ENCODE measurements at places on chromosomes 13 and 19.

- no peak for DNase-seq
Measured at GRCh38 chr13:84873951-84874350, 925.3 kb downstream of the SLITRK6 start.

DNA sequence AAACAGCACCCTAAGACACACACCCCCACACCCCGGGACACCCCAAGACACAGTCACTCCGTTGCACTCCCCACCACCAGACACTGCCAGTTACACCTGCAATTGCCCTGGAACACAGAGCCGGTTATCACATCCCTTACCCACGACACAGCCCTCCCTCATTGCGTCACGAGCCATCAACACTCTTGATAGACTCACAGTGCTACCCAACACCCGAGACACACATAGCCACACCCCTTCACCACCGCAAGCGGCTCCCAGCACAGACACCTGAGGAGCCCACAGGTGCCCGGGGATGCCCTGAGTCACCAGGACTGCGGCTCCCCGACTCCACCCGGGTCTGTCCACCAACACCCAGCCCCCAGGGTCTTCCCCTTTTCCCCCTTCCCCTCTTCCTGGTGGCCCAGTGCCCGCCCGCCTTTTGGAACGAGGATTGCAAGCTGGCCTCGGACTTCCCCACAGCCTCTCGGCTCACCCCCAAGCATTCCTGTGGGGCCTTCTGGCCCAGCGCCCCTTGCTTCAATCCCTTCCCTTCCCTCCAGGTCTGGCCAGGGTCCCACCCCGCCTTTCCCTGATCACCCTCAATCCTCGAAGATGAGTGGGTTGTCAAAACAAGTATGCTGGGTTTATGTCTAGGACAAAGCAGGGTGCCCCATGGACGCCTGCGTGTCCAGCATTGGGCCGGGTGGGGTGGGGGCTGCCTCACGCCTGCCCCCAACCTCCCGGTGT is 1.7 kb upstream of the PTGER1 start:
- DNase-seq, result peak; percentile 62

DNA sequence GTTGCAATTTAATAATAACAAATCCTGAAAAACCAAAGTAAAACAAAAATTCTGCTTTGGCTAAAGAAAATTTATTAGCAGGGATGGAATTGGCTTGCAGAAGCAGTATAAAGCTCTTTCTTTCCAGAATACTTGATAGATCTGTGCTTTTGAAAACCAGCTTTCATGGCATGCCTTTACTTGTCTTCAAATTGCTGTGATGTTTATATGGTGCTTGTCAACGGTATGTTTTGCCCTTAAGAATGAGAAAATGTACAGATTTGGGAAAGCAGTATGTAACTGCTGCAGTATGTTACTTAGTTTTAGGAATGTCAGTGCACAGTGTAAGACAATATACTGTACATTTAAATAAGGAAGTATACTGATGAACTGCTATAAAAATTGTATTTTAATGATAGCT is 120.8 kb upstream of the PCDH20 start:
- DNase-seq, result no peak

DNA sequence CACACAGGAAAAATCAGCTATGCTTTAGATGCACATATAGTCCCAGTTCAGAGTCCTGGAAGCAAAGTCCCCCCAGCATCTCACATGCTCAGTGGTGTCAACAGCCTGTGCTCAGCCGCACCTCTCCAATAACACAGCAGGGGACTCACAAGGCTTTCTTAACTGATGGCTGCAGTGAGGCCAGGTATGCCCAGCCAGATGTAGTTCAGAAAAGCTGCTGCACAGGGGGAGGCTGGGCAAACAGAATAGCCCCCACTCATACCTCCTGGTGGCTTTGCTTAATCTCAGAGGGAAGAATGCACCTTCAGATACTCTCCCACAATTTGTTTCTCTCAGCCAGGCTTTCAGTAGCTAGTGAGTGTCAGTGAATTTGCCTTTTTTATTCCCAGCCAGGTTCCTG is 33.4 kb downstream of the FAM124A start:
- DNase-seq, result peak; percentile 36

DNA sequence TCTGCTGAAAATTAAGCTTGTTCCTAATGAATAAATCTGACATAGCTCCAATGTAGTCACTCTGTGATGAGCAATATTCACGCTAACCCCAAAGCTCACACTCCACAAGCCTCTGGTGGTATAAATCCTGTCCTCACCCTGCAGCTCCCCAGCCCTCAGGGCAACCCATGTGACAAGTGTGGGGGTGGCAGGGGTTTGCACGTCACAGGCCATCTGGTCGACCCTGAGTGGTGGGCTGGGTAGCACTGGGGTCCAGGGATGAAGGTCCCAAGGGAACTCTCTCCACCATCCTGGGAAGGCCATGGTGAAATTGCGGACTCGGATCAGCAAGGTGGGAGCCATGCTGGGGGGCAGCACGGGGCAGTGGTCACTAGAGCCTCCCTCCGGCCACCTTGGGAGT is 100.0 kb upstream of the SOX1 start:
- no peak for DNase-seq

DNA sequence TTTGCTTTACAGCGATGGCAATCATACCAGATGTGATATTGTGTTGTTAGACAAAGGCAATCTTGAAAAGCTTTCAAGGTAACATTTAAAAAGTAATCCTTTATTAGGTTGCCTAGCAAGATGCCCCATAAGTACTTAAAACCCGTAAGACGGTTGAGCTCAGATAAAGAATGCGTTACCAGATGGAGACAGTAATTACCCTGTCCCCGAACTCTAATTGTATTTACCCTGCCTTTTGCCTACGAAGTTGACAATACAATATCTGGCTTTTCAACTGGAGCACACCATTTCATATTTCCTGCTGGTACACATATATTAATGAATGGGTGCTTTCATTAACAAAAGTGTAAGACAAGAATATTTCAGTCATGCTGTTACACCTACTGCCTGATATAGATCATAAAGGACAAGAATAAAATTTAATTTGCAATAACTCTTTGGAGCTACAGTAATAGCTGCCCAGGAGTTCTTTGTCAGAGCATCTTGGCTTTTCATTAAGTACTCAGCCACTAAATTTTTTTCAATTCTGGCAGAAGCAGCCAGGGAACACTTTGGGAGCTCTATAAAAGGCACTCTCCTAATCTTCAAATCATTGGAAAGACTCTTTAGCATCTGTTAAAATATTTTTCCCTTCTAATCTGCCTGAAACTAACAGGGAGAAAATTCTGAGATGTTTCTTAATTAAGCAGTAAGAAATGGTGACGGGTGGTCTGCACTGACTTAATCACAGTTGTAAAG is 63.8 kb downstream of the DCT start:
- no peak for DNase-seq

DNA sequence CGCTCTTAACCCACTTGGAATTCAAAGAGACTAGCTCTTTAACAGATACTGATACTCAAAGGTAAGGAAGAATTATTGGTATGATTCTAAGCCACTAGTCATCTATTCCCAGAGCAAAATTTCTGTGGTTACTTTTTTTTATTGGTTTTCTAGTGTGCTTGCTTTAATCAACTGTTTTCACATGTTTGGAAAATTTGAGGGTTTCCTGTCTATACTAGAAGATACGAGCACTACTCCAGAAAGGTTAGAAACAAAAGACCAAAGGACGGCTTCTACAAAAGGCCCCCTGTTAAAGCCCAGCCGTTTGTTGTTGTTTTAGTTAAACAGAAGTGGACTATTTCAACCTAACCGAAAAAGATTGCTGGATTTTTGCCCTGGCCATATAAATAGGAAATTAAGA is 18.5 kb upstream of the LPAR6 start:
- no peak for DNase-seq

DNA sequence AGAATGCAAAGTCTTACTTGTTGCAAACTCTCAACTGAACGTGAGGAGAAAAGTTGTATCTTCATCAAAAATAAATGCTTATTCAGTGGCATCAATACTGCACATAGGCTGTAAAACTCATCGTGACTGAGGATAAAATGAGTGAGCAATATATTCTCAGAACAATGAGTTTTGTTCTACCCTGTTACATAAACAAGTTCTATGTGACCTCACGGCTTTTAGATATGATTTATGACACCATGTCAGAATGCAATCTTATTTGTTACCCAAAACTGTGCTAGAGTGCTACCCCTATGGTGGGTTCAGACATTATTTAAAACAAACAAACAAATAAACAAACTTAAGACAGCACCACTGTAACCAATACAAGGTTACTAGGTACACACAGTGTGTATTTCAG is 55.4 kb downstream of the FOXO1 start:
- no peak for DNase-seq

DNA sequence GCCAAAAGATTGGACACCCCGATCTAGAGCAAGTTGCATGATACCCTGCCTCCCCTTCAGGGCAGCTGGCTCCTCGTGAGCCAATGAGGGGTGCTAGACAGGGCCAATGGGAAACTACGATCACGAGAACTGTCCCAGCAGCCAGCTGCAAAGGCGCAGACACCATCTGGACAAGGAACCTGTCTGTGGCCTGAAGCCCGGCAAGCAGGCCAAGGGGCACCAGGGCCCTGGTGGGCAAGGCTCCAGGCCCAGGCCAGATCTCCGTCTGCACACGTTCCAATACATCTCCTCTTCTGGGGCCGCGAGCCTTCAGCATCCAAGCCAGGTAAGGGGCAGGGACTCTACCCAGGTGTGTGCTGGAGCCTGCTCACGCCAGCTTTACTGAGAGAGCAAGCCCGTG is 20.2 kb downstream of the MED26 start:
- DNase-seq, result no peak

DNA sequence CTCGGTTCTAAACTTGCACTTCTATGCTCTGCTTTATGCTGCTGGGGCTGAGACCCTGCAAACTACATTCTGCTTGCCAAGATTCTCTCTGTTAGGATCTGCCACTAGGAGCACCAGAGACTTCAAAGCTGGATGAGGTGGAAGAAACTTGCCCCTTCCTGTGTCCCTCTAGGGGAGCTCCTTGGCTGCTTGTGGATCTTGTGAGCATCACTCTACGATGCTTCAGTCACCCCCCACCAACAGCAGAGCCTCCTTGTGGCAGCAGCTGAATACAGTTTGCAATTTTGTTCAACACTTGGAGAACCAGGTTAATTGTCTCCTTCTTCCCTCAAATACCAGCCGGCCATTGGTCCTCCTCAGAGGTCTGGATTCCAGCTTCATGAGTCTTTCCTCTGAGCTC is 310.6 kb downstream of the FGF14 start:
- peak; percentile 79 for DNase-seq

DNA sequence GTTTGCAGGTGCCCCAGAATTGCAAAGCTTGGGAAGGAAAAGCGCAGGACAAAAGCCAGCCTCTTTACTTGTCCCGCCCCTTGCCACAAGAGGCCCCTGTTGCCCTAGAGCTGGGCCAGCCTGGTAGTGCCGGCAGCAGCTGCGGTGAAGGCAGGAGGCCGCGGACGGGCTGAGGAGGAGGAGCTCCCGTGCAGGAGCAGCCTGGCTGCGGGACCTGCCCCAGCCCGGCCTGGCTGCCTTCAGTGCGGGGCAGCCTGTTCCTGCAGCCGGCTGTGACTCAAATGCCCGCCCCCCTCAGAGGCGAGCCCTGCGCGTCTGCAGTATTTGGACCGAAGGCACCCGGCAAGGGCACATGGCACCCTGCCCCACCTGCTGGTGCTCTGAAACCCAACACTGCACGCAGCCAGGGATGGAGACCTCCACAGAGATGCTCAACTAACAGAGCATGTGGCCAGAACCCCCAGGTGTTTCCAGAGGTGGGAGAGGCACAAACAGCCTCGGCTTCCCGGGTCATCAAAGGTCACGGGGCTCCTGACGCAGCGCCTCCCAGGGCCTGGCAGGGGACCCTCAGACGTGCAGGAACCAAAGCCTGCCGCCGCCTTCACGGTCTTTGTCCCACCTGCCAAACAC is 29.7 kb downstream of the NAXD start:
- DNase-seq, result peak; percentile 93

DNA sequence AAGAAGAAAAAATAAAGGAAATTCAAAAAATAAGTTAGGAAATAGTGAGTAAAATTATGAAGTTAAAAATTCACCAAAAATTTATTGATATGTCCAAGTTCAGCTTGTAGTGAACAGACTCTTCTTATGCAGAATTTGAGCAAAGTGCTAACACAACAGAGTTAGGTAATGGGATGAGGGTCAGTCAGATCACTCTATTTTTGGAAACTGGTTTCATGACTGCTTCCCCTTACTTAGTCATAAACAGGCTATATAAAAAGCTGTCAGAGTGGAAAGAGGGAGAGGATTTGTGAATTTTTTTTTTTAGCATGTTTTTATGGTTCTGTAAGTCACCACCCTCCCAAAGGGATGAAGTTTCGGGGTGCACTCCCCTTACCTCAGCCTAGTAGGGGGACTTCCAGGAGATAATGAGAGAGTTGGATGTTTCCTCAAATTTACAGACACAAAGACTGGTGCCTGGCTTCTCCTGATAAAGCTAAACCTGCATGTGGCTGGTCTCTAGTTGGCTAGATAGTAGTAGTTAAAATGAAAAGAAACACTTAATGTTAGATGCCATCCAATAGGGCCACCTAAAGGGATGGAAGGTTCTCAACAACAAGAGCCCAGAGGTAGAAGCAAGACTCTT is 4.5 kb downstream of the CPB2 start:
- DNase-seq, result no peak

GRCh38 chr13:102198418-102199311 is 203.2 kb downstream of the FGF14 start:
- no peak for DNase-seq

GRCh38 chr13:102970542-102970941 is 95.7 kb downstream of the SLC10A2 start:
- no peak for DNase-seq

- DNase-seq, result peak; percentile 53
Measured at GRCh38 chr19:55336101-55336500, 3.6 kb upstream of the KMT5C start.

GRCh38 chr13:110562036-110562597 is 595 bp upstream of the RAB20 start:
- no peak for DNase-seq

GRCh38 chr19:46786236-46787039 is 2.0 kb downstream of the SLC1A5 start:
- peak; percentile 84 for DNase-seq

DNA sequence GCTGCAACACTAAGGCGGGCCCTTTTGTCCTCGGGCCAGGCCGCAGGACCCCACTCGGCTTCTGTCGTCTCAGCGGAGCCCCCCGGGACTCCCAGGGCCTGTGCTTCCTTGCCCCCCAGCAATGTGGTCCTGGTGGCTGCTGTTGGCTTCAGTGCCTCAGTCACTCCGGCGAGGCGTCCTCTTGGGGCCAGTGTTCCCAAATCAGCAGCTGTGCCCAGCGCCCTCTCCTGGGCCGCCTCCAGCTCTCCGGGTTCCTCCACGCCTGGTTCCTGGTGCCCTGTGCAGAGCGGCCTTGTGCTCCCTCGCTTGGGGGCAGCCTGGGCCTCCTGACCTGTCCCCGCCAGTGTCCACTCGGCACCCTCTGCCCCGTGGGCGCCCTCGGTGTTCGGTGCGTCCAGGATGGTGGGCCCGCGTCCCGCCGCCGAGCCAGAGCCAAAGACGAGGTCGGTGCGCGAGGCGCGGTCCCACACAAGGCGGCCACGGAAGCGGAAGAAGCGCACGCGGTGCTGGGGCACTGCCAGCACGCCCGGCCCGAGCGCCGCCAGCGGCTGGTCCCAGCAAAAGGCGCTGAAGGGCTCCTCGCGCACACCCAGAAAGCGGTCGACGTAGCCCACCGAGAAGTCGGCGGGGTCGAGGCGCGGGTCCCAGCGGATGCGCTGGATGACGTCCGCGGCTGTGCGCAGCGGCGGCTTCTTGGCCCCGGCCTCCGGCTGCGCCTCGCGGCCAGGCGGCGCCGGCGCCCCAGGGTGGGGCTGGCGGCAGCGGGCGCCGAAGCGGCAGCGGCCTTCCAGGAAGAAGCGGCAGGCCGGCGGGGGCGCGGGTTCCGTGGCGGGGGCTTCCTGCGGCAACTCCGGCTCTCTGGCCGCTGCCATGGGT is 685 bp downstream of the LENG9 start:
- DNase-seq, result peak; percentile 83
